ENCODE measurements at places on chromosomes 7 and 10.

DNA sequence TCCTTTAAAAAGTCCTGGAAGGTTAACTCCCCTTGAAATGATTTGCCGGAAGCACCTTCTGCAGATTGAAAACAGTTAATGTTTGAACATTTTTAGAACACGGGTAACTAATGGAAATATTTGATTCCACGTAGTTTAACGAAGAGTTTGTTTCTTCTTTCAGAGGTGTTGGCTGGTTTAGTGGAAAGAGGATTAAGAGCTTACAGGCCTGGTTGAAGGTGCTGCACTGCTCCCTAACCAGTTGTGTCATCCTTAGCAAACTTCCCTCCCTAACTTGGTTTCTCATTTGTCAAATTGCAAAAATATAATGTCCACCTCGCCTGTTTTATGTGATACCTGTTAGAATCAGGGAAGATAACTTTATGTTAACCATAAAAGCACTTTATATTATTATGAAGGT lies 243.0 kb upstream of the FZD8 start:
- no peak for DNase-seq

DNA sequence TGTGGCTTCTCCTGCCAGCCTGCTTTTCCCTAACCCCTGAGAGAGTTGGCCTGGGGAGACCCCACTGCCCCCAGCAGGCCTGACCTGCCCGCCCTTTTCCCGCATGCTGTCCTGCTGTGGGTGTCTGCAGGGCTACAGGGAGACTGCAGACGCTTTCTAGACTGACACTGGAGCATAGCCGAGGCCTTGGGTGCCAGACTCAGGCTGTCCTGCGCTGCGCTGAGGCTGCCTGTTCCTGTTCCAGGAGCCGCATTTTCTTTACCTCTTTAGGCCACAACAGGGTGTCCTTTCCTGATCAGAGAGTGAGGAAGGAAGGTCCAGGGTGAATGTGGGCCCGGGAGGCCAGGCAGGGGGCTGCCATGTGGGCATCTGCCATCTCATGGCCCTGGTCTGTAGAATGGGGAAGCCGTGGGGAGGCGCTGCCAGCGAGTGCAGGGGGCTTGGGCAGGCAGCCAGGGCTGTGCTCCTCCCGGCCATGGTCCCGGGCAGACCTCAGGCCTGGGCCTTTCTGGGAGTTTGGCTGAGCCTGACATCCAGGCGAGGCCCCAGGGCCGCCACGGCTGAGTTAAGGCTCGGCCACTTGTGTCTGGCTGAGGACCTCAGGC lies 3.6 kb downstream of the PWWP2B start:
- DNase-seq: no peak

- no peak for DNase-seq
These were observed 104.4 kb downstream of the MICALL2 start for GRCh38 chr7:1354661-1355567.

DNA sequence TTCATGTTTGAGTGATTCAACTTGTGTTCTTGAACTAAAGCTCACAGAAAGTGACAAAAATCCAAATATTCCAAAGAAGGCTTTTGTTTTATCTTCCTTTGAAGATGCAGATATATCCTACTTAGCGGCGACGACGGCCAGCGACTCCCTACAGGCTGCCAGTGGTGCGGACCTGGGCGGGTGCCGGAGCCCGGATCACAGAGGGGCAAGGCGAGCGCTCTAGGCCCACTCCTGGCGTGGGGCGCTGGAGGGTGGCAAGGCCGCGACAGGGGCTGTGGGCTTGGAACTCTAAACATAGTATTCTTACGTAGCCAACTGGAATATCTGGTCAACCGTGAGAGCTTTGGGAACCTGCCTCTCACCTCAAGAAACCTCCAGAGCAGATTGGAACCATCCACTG lies 914 bp upstream of the GIMAP7 start:
- DNase-seq: no peak

DNA sequence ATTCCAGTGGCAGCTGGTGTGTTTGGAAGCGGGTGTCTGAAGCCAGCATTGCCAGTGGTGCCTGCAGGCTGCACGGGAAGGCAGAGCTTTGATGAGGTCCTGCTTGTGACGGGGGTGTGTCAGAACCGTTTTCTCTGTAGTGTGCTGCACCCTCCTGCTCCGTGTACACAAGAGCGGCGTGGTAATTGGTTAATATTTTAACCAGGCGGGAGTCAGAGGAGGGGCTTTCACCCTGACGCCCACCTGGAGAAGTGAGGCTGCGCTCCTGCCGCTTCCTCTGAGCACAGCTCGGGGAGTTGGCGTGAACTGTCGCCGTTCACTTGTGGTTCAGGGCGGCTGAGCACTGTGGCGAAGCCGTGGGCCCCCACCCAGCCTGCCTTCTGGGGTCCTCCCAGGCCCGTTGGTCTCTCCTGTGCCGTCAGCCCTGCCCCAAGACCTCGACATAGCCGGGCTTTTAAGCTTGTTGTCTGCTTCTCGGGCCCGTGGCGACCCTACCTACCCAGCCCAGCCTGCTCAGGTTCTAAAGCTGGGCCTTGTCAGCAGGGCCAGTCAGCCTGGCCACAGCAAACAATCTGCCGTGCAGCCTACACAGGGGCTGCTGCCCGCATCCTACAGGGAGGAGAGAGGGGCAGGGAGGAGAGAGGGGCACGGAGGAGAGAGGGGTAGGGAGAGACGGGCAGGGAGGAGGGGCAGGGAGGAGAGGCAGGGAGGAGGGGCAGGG lies 11.6 kb downstream of the NKX6-2 start:
- no peak for DNase-seq
